ENCODE measurements at places on chromosomes 7 and 10.

- DNase-seq = no peak
These were observed 28.9 kb upstream of the PPIF start for GRCh38 chr10:79318369-79318768.

- no peak for DNase-seq
These were observed 210.1 kb downstream of the JCAD start for GRCh38 chr10:29849126-29849833.

- no peak for DNase-seq
These were observed 1.1 kb downstream of the NANOS1 start for GRCh38 chr10:119030421-119031250.

- DNase-seq = no peak
These were observed 731.5 kb upstream of the FZD8 start for GRCh38 chr10:36373424-36374096.

- no peak for DNase-seq
These were observed 245.6 kb upstream of the FZD8 start for GRCh38 chr10:35887685-35888084.

DNA sequence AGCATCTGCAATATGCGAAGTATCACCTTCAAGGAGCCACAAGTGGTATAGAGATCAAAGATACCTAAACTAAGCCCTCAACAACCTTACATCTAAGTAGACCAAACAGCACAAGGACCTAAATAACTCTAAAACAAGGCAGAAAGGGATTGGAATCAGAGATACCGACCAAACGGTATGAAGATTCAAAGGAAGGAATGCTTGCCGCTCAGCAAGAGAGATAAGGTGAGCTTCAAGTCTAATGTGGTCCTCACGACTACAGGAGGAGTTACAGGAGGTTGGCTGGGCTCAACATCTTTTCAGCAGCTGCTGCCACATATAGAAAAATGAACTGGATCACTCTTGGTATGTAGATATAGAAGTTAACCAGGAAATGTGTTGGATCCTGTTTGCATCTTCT is 11.6 kb downstream of the ABLIM1 start:
- DNase-seq = no peak

DNA sequence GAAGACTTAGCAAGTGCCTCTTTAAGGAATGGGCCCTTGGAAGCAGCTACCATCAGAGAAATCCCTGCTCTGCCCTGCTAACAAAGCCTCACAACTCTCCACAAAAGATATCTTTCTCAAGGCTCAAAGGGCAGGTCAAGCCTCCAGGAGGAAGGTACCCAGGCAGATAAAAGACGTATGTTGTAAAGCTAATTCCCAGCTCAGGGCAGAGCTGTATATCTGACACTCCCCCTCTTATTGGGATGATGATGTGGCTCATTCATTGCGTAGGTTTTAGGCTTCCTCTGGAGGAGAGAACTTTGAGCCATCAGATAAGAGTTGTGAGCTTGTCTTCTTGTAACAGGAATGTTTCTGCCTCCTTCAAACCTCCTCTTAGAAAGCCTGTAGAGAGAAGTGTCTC is 145.4 kb downstream of the CALN1 start:
- DNase-seq = no peak

DNA sequence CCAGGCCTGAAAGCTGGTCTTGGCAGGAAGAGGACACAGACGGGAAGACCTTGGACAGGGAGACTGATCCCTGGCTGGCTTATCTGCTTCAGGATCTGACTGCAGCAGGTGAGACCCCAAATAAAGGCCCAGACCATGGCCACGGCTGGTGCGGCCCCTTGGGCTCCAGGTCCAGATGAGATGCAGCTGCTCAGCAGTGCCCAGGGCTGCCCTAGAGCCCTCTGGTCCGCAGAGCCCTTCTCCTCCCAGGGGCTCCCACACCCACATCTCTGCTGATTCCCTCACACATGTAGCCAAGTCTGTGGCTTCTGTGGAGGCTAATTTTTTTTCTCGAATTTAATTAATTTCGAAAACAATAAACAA is 46.3 kb downstream of the VIPR2 start:
- no peak for DNase-seq

DNA sequence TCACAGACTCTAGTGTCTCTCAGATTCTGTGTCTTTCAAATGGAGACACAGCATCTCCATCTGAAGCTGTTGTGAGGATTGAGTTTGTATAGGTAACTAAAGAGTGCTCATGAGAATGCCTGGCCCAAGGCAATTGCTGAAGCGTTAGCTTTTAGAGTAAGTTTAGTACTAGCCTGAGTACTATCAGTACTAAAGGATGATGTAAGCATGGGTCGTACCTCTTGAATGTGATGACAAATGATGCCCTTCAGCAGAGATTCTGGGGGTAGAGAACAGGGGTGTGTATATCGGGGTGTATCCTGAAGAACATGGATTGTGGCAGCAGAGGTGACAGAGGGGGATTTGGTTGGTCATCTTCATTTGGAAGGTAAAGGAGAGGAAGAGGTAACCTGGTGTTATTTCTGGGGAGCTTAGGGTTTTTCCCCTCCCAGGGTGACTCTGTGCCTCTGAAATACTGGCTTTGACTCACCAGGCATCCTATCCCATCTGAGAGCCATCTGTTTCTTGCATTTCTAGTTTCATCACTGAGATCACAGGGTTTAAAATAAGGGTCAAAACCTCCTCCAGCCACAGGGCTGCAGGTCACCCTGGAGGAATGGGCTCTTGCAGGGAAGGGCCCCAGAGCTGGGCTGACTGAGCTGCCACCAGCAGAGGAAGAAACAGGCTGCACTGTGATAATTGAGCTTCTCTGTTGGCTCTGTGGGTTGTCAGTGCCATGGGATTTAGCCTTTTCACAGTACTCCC is 756.0 kb downstream of the KCNMA1 start:
- DNase-seq = no peak

DNA sequence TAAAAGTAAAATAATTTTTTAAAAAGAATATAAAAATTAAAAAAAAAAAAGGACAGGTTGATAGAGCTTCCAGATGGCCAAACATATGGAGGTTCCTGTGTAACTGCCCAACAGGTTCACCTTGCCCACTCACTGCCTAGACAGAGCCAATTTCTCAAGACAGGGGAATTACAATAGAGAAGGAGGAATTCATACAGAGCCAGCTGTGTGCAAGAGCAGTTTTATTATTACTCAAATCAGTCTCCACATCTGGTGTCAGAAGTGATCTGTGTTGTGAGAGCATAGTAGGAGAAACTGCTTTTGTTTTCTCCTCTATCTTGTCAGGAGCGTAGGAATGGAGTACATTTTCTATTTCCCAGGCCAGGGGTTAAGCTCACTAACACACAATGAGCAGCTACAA is 31.0 kb downstream of the C7orf33 start:
- no peak for DNase-seq

DNA sequence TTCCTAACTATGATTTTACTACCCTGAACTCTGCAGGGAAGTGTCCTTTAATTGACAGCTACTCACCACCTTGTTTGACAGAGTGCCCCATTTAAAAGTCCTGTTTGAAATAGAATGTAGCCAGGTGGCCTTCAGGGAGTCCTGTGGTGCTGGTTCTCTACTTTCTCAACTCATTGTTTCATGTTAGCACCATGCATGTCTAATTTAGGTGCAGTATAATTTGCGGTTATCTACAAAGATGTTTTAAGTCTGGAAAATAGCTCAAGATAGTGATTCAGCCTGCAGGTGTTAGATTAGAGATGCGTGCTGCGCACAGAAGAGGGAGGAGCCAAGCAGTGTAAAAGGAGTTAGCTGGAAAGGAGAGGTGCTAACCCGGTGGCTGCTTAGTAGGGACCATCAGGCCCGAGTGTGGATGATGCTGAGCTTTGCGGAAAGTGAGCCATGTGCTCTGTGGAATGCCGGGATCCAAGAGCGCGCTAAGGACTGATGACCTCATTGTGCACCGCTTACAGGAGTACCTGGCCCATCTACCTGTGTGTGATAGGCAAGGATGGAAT is 1.2 kb downstream of the CCM2 start:
- DNase-seq = no peak

- no peak for DNase-seq
These were observed 243.2 kb downstream of the CDK14 start for GRCh38 chr7:90839316-90839715.

DNA sequence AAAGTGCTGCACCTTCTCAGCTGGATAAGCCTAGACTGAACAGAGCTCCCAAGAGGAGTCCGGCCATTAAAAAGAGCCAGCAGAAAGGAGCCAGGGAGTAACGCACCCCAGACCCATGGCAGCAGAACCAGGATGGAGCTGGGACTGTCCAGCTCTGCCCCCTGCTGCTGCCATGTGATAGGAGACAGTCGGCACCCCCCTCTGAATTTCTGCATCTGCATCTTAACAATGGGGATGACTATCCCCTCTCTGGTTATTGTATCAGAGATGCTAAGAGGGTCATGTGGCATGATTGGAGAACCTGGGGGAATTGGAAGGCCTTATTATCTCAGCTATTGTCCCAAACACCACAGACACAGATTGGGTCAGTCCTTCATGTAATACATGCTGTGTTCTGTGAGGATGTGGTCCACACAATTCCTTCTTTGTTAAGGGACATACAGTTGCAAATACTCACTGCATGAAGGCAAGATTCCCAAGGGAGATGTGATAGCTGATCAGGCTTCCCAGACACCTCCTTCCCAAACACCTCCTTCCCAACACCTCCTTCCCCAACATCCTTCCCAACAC is 29.3 kb downstream of the PLEKHS1 start:
- DNase-seq = no peak

- DNase-seq = no peak
These were observed 22.2 kb upstream of the BMPER start for GRCh38 chr7:33882950-33883670.

DNA sequence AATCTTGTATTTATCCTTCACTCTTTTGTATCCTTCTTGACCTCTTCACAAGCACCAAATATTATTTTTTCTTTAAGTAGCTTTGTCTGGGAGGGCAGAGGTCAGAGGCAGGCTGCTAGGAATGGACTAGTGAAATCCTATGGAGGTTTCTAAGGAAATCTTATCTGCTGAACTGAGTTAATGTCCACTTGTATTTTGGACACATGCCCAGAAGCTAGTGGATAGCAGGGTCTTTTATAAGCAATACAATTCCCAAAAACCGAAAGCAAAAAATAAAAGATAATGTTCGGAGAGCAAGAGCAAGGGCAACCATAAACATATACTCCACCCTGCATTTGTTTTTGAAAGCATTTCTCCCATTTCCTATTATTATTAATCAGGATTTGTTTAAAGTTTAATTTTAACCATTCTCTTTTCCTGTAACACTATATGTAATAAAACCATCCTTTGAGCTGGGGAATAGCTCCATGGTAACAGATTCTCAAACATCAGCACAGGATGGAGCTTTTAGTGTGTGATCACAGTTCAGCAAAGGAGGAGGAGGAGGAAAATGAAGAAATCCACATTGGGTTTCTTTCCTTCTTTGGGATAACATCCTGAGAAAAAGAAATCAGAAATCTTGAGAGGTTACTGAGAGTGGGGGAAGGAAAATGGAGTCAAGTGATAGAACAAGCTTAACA is 328.2 kb upstream of the LRRN3 start:
- DNase-seq = no peak

- DNase-seq = no peak
These were observed 24.9 kb downstream of the LRRC20 start for GRCh38 chr10:70357565-70357964.

DNA sequence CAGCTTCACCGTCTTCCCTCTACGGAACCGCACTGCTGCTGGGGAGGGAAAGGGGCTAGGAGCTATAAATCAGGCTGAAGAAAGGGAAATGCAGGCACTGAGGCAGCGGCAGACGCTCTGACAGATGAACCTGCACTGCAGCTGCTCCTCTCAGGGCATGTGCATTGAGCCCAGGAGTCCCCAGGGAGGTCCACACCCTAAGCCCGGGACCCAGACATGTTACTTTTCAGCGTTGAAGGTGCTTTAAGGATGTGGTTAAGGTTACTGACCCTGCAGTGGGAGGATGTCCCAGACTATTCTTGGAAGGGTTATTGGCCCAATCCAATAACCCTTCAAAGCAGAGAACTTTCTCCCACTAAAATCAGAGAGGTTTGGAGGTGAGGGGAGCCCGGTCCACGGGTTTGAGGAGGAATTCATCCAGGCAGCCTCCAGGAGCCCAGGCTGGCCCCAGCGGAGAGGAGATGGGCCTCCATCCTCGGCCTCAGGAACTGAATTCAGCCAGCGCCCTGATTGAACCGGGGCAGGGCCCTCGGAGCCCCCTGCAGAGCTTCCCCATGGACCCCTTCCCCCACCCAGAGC is 75.4 kb downstream of the ADARB2 start:
- no peak for DNase-seq

GRCh38 chr10:92839191-92840085 is 8.9 kb upstream of the EXOC6 start:
- DNase-seq = no peak

DNA sequence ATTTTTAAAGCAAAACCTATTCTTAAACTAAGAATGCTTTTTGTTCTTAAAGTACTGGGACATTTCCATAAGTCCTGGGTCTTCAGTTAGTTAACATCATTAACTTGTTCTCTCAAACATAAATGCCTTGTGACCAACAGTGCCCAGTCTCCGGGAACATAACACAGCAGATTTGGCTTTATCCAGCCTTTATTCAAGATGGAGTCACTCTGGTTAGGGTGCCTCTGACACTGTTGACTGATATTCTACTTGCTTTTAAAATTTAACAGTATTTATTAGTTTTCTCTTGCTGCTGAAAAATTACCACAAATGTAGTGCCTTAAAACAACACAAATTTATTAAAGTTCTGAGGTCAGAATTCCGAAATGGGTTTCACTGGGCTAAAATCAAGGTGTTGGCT is 44.1 kb downstream of the AVL9 start:
- no peak for DNase-seq

- DNase-seq = no peak
These were observed 20.3 kb downstream of the CELF2 start for GRCh38 chr10:11037991-11038390.

DNA sequence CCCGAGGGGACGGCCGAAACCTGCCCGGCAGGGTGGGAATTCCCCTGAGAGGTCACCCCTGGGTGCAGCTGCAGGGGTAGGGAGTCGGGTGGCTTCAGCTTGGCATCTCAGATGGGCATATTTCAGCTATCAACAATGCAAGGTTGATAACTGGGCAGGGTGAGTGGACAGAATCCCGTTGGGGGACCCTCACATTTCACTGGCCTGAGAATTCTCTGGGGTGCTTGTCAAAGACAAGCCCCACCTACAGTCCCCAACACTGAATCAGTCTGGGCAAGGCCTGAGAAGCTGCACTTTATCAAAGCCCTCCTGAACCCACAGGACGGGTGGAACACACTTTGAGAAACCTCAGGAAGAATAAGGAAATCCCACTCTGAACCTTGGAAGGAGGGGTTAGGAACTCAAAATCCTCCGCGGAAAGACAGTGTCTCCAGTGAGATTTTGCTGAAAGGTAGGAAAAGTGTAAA is 3.1 kb downstream of the RGS10 start:
- DNase-seq = no peak

DNA sequence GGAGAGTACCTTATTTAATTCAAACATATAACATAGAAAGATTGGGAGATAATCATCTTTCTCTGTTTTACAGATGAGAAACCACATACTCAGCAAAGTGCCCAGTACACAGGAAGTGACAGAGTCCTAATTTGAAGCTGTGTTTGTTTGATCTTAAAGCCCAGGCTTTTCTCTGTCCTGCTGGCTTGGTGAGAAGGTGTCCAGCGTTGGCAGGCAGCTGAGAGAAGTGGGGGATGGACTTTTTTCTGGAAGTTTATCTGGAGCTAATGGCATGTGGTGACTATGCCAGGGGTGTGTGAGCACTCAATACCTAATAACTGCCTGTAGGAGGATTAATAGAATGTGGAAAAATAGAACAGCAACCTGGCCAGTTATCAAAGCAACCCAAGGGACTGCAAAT is 60.8 kb downstream of the NPSR1 start:
- no peak for DNase-seq

GRCh38 chr7:107486041-107486440 is 16.2 kb downstream of the GPR22 start:
- DNase-seq = no peak

GRCh38 chr10:88999625-89000024 is 9.0 kb downstream of the FAS start:
- no peak for DNase-seq

All from cortex of kidney (tissue), 1 donor.